Activated CD8-positive, alpha-beta memory T cell treated with anti-CD3 and anti-CD28 coated beads, Interleukin-2, amount 50 U/mL, for 48 hours (primary cell): ENCODE measurements at places on chromosomes 1 and 21.

GRCh38 chr1:27690183-27690582, 18.2 kb upstream of the IFI6 start:
- DNase-seq = no peak

- no peak for DNase-seq
Observed at GRCh38 chr1:206463137-206463536, 7.1 kb upstream of the IKBKE start.

DNA sequence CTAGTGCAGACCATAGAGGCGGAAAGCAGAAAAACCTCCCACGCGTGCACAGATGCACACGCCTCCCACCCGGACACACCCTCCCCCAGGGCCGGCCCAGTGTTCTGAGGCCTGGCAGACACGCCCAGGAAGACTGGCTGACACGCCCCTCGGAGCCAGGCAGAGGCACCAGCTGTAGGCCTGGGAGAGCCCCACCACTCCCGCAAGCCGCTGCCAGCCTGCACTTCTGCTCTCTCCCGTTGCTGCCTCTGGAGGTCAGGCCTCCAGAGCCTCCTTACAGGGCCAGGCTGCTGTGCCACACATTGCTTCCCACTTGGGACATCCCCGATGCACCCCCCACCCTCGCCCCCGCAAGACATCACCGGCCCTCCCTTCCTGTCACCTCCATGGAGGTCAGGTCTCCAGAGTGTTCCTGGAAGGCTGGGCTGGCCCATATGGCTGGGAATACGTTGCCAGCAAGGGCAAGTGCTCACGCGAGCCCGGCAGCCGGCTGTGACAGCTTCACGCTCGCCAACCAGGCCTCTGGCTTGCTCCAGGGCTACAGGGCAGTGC, 40.4 kb downstream of the CASZ1 start:
- peak; percentile 70 for DNase-seq

DNA sequence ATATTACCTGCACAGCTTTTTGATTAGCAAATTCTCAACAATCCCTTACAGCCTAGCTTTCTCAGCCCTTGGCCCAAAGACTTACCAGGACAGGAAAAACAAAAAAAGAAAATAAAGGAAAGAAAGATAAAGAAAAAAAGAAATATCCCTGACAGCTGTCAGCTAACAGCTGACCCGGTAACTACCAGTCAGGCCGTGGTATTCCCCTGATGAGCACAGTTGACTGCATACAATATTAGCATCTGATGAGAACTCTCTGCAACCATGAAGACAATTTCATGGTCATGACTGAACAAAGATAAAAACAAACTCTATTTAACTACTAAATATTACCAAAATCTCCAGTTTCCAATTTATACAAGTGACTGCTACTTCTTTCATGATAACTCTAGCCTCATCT, 798.8 kb downstream of the PLA2G4A start:
- no peak for DNase-seq

DNA sequence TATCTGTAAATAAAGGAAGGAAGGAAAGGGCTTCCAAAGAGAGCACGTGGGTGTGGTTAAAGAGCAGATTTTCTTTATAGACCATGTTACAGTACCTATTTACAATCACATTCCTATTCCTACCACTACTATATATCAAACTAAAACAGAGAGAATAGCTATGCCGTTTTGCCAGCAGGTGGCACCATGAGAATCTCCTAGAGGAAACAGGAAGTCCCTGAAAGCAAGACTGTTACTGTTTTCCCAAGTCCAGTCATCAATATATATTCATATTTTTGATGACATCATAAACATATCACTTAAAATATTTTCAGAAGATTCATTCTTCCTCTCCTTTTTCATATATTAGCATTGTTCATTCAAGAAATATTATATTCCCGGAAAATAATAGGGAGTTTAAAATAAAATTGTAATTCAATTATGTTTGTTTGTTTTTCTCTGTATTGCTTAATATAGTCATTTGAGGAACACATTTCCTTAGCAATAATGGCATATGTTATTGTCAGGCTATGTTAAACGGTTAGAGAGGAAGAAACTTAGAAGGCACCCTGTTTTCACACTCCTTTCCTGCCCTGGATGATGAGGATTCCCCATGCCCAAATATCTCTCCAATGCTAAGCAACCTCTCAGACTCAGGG, 6.6 kb downstream of the CCDC190 start:
- no peak for DNase-seq

- no peak for DNase-seq
Observed at GRCh38 chr1:82837766-82838465, 1037.2 kb downstream of the ADGRL2 start.

GRCh38 chr1:93817819-93818569, 61.0 kb downstream of the DNTTIP2 start:
- DNase-seq = peak; percentile 57

DNA sequence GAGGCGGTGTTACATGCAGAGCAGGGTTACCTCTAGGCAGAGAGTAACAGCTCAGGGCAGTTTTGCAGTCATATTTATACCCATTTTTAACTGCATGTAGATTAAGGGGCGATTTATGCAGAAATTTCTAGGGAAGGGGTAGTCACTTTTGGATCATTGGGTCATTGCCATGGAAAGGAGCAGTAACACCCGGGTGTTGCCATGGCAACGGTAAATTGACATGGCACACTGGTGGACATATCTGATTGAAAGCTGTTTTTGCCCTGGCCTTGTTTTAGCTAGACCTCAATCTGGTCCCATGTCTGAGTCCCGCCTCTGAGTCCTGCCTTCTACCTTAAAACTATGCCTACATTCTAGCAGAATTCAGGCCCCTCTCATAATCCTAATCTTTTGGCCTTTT, 11.8 kb upstream of the USP1 start:
- no peak for DNase-seq

DNA sequence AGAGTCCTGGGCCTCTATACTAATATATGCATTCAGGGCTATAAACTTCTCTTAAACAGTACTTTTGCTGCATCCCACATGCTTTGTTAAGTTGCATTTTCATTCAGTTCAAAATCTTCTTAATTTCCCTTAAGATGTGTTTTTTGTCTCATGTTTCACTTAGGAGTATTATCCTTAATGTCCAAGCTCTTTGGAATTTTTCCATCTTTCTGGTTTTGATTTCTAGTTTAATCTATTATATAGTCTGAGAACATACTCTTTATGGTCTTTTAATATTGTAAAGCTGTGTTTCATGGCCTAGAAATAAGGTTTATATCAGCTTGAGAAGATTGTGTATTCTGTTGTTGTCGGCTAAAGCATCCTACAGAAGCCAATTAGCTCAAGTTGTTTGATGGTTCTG, 1041.8 kb downstream of the PLA2G4A start:
- DNase-seq = no peak

- DNase-seq = no peak
Observed at GRCh38 chr1:211526101-211526500, 34.1 kb upstream of the RD3 start.

- no peak for DNase-seq
Observed at GRCh38 chr1:103180660-103181059, 72.3 kb upstream of the COL11A1 start.

GRCh38 chr1:81920886-81921285, 120.2 kb downstream of the ADGRL2 start:
- no peak for DNase-seq

GRCh38 chr21:45981151-45982091, at the start of gene COL6A1:
Gene COL6A1, plus strand, starts transcription at chr21:45981770. Its CDS starts 81 bp downstream, at chr21:45981851.
- DNase-seq = peak; percentile 79

- no peak for DNase-seq
Observed at GRCh38 chr1:28249866-28250295, 9.4 kb upstream of the SESN2 start.

DNA sequence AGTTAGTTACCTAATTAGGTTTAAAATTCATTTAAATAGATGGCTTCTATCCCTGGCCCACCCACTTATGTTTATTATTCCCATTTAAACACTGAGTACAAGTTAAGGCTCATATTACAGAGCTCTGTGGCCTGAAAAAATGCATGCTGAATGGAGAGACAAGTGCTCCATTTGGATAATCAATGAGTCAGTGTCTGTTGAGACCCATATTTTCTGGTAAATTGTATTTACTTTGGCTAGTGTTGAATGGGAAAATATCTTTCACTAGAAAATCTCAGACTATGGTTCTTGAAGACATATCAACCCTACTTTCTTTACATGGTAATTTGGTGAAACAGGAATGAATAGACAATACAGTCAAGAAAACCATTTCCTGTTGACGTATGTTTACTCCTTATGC, 356.0 kb downstream of the S1PR1 start:
- no peak for DNase-seq

DNA sequence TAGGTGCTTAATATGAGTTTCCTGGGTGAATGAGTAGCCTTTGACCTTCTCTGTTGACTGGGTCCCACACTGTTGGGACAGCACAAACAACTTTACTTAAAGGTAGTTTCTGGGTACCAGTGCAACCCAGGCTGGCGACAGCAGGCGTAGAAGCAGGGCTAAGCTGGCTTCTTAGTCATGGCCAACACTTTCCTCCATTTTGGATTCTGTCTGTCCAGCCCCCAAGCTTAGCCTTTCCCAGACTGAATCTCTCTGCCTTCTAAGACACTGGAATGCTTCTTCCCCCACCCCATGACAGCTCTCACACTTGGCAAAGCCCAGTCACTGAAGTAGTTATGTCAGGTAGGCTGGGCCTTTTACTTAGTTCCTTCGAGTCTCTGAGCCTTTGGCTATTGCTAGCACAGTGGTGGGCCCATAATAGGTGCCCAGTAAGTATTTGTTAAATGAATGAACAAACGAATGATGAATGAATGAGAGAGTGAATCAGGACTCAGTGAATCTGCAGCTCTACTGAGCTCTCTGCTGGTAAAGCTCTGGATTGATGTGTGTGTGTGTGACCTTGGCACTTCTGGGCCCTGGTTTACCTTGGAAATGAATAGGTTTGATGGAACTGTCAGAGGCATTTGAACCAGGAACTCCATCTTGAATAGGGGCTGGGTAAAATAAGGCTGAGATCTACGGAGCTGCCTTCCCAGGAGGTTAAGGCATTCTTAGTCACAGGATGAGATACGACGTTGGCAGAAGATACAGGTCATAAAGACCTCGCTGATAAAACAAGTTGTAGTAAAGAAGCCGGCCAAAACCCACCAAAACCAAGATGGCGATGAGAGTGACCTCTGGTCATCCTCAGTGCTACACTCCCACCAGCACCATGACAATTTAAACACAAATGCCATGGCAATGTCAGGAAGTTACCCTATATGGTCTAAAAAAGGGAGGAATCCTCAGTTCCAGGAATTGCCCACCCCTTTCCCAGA, 37.4 kb upstream of the ID3 start:
- no peak for DNase-seq

- DNase-seq = no peak
Observed at GRCh38 chr1:160789051-160789701, 6.8 kb upstream of the LY9 start.
